ENCODE measurements at places on chromosomes 5 and 9.

- peak; percentile 21 for DNase-seq
Measured at GRCh38 chr9:99040911-99041582, 63.9 kb upstream of the TGFBR1 start.

DNA sequence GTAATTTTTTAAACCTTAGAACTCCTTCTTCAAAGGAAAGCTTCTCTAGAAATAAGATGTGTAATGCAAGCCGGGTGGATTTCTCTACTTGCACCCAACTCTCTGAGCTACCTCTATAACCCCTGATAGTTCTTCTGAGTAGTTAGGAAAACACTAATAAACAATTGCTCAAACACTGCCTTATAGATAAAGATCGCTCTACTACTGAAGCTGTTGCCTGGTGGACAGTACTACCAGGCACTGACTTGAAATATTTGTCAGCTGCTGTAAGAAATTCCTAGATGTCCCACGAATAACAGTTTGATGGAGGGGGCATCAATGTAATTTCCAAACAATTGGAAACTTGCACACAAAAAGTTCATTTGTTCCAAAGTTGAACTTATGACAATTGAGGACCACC, 42.0 kb downstream of the NR3C1 start:
- no peak for DNase-seq

GRCh38 chr5:127313847-127314473, 23.4 kb downstream of the MEGF10 start:
- peak; percentile 51 for DNase-seq

DNA sequence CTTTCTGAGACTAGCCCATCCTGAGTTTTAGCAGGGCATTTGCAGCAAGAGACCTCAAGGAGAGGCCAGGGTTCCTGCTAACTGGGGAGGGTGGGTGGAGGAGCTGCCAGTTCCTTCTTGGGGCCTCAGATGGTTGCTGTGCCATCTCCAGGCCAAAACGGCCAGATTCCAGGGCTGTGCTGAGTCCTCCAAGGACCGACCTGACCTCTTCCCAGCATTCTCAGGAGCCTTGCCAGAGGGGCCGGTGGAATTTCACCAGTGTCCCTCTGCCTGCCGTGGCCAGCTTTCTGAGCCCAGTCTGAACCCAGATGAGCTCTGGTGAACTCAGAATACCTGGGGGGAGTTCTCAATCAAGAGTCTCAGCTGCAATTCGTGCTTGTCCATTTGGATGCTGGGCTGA, 54.3 kb downstream of the TSTD2 start:
- DNase-seq: no peak

DNA sequence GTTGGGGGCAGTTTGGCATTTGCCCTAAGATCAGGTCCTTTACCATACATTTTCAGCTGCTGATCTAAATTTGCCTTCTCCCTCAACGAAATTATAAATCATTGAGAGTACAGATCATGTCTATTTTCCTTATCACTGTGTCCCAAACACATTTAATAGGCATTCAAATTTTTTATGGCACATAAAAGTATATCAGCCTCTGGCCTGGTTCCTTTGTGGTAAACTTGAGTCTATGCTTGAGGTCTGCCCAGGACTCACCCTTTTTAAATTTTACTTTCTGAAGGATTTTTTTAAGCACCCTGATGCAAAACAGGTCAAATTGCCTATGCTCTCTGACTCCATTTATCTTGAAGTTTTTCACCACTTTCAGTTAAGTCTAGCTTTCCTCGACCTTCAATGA, 163.6 kb upstream of the GRIN3A start:
- no peak for DNase-seq

DNA sequence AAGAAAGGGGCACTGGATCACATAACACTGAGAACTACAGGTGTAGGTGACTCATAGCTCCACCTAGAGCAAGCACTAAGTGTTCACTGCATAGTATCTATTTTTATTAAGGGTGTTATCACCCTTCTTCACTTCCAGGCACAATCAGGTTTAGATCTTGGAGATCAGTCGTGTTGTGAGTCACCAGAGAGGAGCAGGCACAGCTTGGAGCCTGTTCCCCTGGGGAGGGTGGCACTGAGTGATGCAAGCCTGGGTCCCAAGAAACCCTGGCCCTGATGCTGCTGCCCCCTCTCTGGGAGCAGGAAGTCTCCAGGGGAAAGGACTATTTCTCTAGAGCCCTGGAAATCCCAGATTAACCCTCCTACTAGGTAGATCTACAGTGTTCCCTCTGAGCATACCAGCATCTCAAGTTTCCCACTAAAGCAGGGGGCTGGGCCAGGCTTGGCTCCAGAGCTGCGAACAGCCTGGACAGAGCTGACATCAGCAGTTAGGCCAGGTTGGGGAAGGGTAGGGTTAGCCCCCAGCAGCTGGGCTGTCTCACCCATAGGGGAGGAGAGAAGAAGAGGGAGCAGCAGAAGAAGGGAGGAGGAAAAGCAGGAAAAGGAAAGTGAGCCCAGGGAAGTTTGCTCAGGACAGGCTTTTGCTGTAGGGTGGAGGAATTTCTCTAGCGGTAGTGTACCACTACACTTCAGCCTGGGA, 28.1 kb upstream of the SPINK4 start:
- DNase-seq: no peak

DNA sequence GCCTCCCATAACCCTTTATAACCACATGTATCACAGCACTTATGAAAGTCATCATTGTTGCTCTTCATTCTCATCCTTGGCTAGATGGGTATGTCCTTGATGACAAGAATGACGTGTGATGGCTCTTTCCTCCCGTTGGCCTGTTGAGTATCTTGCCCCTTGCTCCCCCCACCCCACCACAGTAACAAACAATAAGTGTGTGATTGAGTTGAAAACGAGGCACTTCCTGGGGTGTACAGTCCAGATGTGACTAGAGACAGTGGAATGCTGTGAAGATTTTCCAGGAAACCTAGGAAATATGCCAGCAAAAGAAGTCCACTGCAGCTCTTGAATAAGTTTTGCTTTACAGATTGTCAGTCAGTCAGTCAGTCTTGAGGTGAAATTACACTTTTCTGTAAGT, 262.5 kb downstream of the ELAVL2 start:
- no peak for DNase-seq

- peak; percentile 90 for DNase-seq
Measured at GRCh38 chr5:180313677-180314505, 22.0 kb upstream of the MAPK9 start.

- no peak for DNase-seq
Measured at GRCh38 chr9:4263591-4263990, 36.3 kb downstream of the GLIS3 start.

- no peak for DNase-seq
Measured at GRCh38 chr5:159525117-159525516, 194.8 kb upstream of the IL12B start.

- no peak for DNase-seq
Measured at GRCh38 chr9:15182101-15182551, 124.9 kb downstream of the TTC39B start.

DNA sequence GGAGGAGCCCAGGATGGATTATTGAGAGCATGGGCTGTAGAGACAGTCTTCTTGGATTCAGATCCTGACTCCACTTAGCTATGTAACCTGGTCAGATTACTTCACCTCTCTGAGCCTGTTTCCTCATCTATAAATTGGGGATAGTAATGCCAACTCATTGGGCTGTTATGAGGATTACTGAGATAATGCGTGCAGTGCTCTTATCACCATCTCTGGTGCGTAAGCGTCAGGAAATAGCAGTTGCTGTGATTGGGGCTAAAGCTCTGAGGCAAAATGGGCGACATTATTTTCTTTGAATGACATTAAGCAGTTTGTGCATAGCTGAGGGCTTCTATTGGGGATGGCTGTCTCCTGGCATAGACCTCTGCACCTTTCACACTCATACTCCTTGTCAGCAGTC, 995 bp upstream of the MSMP start:
- DNase-seq: no peak
